ENCODE measurements at places on chromosomes 2 and 18.
A peak's percentile ranks its signal among the peaks of the same experiment; 100 is the strongest.

- DNase-seq: no peak
Observed at GRCh38 chr2:140808820-140809219, 1322.0 kb downstream of the LRP1B start.

DNA sequence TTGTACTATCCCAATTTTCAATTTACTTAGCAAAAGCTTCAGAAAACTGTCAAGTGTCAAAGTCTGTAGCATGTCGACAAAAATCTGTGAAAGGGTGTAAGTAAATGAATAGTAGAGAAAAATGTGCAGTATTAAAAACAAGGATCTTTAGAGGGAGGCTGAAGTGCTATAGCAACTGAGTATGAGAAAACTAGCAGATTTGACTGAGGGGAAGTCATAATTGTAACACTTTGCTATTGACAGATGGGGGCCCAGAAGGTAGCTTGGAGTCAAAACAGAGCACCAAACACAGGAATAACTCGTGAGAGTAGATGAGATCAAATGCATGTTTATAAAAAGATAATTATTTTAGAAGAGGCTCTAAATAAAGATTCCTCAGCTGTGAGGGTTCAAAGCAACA lies 657.7 kb downstream of the TMEM182 start:
- no peak for DNase-seq

DNA sequence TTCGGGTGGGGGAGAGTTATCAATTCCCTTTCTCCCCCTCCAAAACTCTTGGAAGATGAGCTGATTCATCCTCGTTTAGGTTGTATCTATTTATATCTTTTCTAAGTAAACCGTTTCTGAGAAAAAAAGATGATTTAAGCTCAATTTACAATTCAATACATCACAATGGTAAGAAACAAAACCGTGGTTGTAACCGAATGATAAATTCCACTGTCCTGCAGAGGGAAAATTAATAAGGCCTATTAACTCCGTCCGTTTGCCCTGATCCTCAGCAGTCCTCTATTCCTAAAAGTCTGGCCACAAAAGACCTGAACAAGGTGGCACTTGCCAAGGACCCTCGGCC lies 286.2 kb downstream of the TCF4 start:
- no peak for DNase-seq

GRCh38 chr2:28648671-28649395 lies 102.8 kb upstream of the PPP1CB start:
- DNase-seq: no peak

DNA sequence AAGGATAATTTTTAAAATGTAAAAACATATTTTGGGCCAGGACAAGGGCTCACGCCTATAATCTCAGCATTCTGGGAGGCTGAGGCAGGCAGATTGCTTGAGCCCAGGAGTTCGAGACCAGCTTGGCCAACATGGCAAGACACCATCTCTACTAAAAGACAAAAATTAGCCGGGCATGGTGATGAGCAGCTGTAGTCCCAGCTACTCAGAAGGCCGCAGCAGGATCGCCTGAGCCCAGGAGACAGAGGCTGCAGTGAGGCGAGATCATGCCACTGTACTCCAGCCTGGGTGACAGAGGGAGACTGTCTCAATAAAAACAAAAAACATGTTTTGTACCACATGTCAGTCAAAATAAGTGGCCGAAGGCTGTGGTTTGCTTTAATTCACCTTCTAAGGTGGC lies 122.5 kb downstream of the HDAC4 start:
- DNase-seq: no peak

- DNase-seq: no peak
Observed at GRCh38 chr2:8232871-8233270, 449.0 kb upstream of the ID2 start.

DNA sequence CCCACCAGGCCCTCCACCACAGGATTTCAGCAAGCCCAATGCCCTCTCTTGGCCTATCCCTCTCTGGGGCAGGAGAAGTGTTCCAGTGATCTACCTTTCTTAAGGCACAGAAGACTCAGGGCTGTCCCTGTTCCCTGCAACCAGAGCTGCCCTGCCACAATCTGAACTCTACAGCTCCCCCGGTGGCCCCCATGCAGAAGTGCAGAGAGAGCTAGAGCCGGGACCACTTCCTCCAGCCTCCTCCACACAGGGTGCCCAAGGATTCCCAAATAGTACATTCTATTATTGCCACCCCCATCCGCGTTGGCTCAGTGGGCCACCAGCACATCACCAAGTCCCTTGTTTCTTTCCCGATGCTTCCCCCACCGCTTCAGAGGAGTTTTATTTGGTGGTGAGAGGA lies 114.8 kb upstream of the PTPRM start:
- no peak for DNase-seq

- DNase-seq: no peak
Observed at GRCh38 chr18:27206411-27206810, 21.3 kb upstream of the CHST9 start.

GRCh38 chr18:13266218-13267100 lies 47.9 kb downstream of the LDLRAD4 start:
- DNase-seq: no peak

DNA sequence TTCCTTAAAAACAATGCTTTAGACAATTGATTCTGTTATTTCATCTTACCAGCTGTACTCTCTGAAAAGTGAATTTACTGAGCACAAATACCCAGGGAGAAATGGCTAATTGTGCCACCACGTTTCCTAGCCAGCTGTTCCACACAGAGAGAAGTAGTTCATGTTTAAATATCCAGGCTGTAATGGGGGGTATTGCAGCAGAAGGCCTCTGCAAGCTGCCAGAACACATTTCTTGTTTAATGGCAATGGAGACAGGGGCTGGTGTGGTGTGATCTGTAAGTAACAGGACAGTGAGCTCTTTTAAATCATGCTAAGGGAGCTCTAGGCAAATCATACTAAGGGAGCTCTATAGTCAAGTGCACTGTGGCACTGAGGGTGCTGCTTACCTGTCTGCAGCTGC lies 809.2 kb downstream of the CNTNAP5 start:
- no peak for DNase-seq

- DNase-seq: peak; percentile 71
Observed at GRCh38 chr2:112541315-112542122, 746 bp upstream of the POLR1B start.

- DNase-seq: no peak
Observed at GRCh38 chr2:168293766-168294165, 46.4 kb upstream of the STK39 start.

DNA sequence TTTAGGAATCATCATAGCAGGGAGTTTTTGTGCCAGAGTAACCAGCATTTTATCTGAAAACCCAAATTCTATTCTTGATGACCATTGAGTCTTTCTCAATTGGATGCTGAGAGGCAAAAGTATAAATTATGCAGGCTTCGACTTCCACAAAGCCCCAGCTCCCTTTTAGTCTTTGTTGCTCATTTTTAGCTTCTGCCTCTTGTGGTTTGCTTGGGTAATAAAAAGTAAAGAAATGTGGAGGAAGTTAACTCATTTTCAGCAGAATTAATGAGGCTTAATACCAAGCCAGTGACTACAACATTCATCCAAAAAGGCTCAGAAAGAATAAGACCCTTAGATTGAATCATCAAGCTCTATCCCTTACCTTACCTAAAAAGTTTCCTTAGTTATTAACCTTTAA lies 18.6 kb downstream of the ERMN start:
- DNase-seq: no peak

- no peak for DNase-seq
Observed at GRCh38 chr2:206266130-206267125, 8.0 kb upstream of the ZDBF2 start.

GRCh38 chr18:136433-136832 lies 21.9 kb upstream of the USP14 start:
- DNase-seq: no peak

DNA sequence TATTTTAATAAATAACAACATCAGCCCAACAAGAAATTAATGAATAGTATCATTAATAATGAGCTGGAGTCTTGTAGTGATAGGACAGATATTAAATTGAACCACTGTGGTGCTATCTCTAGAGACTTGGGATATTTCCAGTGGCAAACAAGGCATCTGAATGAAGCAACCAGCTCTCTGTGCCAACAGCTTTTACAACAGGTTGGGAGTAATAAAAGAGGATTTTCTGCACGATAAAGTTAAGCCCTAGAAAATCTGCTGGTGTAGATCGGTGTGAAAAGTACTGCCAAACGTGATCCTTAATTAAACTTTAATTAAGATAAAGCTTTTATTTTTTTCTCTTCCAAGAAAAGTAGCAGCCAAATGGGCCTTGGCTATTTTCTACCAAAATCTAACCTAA lies 385.5 kb downstream of the NR4A2 start:
- DNase-seq: no peak

DNA sequence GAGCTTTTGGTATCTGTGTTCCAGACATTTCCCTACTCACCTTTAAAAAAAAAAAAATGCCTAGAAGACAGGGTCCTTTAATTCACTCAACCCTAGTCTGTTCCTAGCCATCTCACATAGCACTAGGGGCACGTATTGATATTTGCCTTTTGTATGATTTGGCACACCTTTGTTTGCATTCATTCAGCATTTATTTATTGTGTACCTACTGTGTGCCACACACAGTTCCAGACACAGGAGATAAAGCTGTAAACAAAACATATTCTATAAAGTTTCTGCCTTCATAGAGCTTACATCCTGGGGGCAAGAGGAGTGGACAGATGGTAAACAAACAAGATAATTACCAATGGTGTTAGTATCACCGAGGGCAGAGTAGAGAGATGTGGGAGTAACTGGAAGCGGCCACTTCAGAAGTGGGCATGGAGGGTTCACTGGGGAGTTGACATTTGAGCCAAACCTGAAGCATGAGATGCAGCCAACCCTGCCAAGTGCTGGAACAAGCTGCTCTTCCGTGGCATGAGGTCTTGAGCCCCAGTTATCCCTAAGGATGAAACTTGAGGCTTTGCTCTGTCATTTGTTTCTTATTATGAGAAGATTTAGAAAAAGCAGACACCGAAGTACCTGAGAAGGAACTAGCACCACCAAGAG lies 18.2 kb downstream of the MAPRE2 start:
- no peak for DNase-seq

DNA sequence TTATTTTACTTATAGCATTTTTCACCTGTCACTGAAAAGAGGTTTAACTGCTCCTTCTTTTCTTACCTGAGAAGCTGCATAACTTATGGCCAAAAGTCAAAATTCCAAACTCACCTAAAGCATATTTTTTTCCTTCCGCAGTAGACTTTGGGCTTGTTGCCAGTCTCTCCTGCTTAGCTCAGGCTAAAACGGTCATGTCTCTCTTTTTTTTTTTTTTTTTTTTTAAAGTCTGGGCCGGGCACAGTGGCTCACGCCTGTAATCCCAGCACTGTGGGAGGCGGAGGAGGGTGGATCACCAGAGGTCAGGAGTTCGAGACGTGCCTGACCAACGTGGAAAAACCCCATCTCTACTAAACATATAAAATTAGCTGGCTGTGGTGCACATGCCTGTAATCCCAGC lies 113.5 kb downstream of the RTN4 start:
- no peak for DNase-seq

GRCh38 chr18:27143580-27144287 lies 41.4 kb downstream of the CHST9 start:
- no peak for DNase-seq

GRCh38 chr2:79876430-79876829 lies 363.6 kb downstream of the CTNNA2 start:
- no peak for DNase-seq

- DNase-seq: no peak
Observed at GRCh38 chr18:23735021-23735464, 45.8 kb downstream of the LAMA3 start.

GRCh38 chr2:173148520-173148919 lies 72.9 kb downstream of the MAP3K20 start:
- DNase-seq: no peak

GRCh38 chr18:42784632-42785031 lies 330.9 kb downstream of the RIT2 start:
- DNase-seq: no peak

DNA sequence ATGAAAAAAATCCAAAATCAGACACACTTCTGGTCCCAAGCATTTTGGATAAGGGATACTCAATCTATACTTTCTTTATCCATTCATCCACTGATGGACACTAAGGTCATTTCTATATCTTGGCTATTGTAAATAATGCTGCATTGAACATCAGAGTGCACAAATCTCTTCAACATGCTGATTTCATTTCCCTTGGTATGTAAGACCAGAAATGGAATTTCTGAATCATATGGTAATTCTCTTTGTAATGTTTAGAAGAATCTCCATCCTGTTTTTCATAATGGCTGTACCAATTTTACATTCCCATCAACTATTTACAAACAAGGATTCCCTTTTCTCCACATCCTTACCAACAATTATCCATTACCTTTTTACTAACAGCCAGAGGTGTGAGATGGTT lies 33.7 kb upstream of the MCM6 start:
- no peak for DNase-seq

DNA sequence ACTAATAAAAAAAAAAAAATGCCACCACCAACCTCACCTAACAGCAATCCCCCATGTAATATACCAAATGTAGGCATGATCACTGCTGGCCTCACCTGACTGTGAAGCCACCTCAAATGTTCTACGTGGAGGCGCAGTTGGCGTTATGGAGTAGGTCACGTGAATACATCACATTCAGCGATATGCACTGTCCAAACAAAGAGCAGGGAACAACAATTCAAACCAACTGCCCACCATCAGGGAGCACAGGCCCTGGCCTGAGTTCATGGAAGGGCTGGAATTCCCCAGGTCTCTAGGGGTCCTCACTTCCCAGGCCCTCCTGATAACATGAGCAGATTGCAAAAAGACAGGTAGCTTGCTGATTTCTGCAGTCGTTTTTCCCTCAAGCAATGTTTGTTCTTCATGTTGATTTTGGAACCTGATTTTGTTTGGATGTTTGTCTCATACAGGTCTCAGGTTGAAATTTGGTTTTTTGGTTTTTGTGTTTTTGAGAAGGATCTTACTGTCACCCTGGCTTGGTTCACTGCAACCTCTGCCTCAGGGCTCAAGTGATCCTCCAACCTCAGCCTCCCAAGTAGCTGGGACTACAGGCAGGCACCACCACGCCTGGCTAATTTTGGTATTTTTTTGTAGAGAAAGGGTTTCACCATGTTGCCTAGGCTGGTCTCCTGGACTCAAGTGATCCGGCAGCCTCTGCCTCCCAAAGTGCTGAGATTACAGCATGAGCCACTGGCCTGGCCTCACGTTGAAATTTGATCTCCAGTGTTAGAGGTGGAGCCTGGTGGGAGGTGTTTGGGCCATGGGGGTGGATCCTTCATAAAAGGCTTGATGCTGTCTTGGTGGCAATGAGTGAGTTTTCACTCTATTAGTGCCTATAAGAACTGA lies 15.5 kb downstream of the TBC1D8 start:
- DNase-seq: no peak

- DNase-seq: no peak
Observed at GRCh38 chr2:215597577-215597976, 161.7 kb upstream of the FN1 start.

DNA sequence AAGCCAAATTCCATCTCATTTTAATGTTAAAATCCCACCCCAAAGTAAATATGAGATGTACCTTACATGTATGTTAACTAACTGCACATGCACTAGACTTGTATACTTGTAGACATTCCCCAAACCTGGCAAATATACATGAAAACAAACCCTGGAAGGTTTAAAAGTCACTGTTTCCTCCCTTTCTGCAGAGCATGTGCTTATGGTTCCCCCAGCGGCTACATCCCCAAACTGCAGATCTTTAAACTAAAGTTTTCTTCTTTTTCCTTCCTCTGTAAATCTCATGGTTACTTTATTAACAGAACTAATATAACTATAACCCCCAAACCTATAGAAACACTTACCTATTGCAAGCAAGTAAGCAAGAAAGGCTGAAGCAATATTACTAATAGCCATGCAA lies 731.5 kb downstream of the LRP1B start:
- DNase-seq: no peak

All from activated naive CD4-positive, alpha-beta T cell (primary cell).